ENCODE measurements at places on chromosomes 13 and 19.

GRCh38 chr19:37966662-37967231 is 59.7 kb downstream of the SIPA1L3 start:
- DNase-seq, result no peak

GRCh38 chr19:19226663-19227062 is 14.9 kb downstream of the NCAN start:
- no peak for DNase-seq

DNA sequence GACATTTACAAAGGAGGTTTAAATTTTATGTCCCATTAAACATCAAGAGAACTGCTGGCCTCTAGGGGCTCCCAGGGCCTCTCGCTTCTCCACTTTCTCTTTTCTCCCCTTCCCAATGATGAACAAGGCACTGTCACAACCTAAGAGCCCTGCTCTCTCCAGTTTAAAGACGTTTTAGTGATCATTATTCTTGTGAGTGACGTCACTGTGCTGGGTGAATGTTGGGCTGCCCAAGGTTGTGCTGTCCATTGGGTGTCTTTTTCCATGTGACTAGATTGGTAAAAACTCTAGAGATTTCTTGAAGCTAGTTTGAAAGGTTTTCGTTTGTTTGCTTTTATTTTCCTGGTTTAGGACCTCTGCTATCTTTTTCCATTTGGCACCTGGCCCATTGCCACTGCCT is 602.6 kb downstream of the PCDH9 start:
- DNase-seq, result no peak

- DNase-seq, result no peak
Observed at GRCh38 chr13:65093357-65093756, 2136.8 kb downstream of the PCDH9 start.

DNA sequence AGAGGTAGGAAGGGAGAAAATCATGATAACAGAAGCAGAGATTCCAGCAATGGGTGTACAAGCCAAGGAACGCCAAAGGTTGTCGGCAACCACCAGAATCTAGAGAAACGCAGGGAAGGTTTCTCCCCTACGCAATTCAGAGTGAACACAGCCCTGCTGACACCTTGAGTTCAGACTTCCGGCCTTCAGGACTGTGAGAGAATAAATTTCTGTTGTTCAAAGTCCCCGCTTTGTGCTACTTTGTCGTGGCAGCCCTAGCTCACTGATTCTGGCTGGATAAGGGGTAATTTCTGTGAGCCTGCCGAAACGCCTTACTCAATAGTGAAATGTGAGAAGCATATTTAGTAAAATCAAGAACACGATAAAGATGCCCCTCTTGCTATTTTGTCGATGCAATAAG is 5.3 kb upstream of the CLEC4G start:
- DNase-seq, result no peak

DNA sequence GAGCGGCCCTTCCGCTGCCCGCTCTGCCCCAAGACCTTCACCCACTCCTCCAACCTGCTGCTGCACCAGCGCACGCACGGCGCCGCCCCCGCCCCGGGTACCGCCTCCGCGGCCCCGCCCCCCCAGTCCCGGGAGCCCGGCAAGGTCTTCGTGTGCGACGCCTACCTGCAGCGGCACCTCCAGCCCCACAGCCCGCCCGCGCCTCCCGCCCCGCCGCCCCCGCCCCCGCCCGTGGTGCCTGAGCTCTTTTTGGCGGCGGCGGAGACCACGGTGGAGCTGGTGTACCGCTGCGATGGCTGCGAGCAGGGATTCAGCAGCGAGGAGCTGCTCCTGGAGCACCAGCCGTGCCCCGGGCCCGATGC is 3.2 kb upstream of the NAT14 start:
- no peak for DNase-seq

DNA sequence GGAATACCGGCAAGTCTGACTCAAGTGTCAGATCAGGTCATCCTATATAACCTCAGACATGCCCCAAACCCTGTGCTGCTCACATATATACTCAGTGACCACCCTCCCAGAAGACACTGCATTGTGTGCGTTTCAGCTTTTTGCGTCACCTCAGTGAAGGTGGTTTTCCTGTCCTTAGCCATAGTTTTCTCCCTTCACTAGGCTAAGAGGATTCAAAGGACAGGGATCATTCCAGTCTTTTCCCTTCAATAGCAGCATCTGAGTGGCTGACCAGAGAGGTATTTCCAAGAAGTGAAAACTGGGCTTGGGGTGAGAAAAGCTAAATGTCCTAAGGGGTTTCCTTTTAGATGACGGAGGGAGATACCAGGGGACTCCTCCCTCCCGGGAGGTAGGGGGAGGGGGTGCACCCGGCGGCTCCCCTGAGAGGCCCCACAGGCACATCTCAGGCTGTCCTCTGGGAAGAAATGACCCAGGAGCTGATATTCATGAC is 12.7 kb upstream of the OR10H1 start:
- DNase-seq, result no peak

DNA sequence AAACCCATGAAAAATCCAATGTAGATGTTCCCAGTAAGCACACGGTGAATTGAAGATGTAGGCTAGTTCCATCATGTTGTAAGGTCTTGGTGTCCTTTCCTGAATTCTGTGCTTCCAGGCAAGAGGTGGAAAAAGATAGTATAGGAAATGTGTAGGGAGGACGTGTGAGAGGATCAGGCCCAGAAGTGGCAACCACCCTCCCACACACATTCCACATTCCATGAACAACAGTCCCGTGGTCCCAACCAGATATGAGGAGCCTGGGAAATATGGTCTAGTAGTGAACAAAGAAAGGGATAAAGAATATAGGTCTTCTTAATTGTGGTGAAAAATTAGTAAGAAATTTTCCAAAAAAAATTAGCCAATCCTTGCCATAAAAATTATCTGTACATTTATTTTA is 1254.2 kb upstream of the SLC10A2 start:
- DNase-seq, result no peak
